Activated T-helper 1 cell treated with Interleukin-2 at 50 U/mL for 16 hours (primary cell): ENCODE measurements at places on chromosomes 16 and 17.
A peak's percentile ranks its signal among the peaks of the same experiment; 100 is the strongest.

- no peak for DNase-seq
Measured at GRCh38 chr17:43591779-43592562, 45.8 kb upstream of the ETV4 start.

DNA sequence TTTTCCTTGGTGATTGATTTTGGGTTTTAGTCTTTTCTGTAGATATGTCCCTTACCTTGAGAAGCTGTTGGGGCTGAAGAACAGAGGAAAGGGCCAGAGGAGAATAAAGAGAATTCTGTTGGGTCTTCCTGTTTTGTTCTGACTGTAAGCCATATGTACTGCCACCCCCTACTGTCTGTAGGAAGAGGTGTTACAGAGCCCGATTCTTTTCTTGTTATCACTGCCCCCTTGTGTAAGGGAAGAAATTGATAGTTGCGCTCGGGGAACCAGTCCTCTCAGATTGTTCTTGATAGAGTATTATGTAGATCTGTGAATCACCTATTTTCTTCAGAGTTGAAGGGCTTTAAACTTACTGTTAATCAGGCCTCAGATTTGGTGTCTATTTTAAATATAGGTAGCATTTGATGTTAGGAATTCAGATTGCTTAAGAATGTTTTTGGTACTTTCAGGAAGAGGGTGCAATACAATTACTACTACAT lies 2.4 kb downstream of the TANC2 start:
- peak; percentile 9 for DNase-seq

DNA sequence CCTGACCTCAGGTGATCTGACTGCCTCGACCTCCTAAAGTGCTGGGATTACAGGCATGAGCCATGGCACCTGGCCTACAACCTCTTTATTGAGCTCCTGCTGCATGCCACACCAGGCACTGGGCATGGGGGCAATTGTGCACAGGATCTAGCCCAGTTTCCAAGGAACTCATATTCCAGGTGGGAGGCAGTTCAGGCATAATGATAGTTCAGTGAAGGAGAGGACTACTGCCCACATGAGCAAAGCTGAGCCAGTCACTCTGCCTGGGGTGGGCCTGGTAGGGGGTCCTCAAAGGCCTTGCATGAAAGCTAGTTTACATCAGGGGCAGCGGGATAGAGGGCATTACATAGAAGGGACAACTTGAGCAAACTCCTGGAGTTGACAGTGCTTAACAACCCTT lies 2.6 kb upstream of the HCRT start:
- DNase-seq = no peak

GRCh38 chr17:9850151-9850550 lies 24.4 kb downstream of the GLP2R start:
- no peak for DNase-seq

- DNase-seq = no peak
Measured at GRCh38 chr17:6797718-6798351, 21.8 kb downstream of the FBXO39 start.

GRCh38 chr16:20676837-20677236 lies 20.6 kb downstream of the ACSM1 start:
- DNase-seq = no peak

DNA sequence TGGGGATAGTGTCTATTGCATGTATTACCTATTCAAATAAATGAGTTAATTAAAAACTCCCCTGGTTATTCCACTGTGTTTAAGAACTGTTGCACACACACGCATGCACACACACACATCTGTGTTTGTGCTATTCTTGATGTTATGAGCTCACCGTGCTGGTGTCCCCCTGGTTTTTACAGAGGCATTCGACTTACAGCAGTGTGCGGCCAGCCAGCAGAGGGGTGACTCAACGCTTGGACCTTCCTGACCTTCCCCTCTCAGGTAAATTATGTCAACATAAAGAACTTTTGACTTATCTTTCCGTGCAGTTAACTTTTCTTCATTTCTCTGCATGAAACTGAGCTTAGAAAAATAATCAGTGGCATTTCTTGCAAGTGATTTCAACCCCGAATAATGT lies 214.0 kb downstream of the LGALS9B start:
- DNase-seq = no peak

DNA sequence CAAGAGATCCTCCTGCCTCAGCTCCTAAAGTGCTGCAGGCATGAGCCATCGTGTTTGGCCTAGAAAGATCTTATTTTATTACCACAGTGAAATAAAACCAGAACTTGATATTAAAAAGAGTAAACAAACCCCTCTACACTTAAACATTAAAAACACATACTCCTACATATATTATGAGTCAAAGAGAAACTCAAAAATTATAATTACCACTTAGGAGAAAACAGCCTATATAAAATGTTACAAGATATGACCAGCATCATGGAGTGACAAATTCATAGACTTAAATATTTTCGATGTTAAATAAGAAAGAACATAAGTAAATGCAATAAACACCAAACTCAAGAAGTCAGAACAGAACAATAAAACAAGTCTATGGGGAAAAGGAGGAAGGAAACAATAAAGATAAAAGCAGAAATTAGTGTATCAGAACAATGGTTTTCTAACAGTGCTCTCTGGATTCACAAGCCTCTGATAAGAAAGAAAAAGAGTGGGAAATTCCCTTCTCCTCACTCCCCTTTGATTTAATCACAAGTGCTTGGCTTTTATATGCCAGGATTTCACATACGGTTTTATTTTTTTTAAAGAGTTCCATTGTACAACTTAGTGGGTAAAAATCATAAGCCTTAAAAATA lies 23.0 kb downstream of the SKAP1 start:
- no peak for DNase-seq

DNA sequence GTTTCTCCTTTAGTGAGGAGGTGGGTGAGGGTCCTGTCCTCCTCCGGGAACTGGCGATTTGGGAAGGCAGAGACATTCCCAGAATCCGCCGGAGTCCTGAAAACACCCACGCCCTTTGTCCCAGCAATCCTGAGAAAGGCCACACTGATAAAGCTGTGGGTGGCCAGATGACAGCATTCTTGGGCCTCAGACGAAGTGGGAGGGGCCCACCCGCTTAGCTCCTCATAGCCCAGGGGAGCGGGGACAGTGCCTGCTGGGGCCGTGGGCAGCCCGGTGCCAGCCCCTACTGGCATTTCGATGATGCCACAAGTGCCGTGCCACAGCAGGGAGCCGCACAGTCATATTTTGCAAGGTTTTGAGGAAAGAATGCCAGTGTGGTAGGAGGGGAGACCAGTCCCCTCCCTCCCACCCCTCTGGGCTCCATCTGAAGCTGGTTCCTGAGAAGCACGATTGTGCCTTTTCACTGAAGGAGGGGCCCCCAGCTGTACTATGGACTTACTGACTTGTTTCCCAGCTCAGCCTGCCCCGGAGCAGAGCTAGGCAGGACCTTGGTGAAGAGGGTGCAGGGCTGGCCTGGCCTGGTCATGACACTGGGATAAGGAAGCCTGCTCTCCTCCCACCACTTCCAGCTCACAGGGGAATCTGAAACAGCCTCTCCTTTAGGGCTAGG lies 20.9 kb upstream of the MPRIP start:
- DNase-seq = no peak

DNA sequence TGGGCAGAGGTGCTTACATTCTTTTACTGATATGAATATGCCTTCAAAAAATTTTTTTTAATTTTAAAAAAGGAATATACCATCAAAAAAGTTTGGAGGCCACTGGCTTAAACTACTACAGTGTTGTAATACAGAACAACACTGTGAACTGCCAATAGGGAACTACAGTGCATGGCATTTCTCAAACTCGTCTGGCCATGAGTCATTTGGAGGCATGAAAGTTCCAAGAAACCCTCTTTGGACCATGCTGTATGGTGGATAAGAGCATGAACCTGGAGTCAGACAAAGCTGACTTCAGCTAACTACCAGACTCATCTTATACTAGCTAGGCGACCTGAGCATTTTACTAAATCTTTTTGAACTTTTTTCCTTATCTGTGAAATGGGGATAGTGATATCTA lies 9.2 kb upstream of the NF1 start:
- no peak for DNase-seq

- DNase-seq = no peak
Measured at GRCh38 chr17:78769196-78769773, 12.8 kb downstream of the CYTH1 start.

DNA sequence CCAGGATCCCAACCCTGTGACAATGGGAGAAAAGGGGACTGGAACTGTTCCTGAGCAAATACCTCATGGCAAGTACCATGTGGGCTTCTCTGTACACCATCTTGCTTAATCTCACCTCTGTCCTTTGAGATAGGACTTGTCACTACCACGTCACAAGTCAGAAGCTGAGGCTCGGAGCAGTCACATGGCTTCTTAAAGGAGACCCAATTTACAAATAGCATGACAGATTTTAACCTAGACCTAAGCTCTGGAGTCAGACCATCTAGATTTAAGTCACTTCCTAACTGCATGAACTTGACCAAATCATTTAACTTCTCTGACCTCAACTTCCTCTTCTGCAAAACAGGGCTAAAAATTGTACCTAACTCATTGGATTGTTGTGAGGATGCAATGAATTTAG lies 36.0 kb upstream of the CCL1 start:
- no peak for DNase-seq

- DNase-seq = no peak
Measured at GRCh38 chr16:49969091-49970030, 55.7 kb upstream of the CNEP1R1 start.

DNA sequence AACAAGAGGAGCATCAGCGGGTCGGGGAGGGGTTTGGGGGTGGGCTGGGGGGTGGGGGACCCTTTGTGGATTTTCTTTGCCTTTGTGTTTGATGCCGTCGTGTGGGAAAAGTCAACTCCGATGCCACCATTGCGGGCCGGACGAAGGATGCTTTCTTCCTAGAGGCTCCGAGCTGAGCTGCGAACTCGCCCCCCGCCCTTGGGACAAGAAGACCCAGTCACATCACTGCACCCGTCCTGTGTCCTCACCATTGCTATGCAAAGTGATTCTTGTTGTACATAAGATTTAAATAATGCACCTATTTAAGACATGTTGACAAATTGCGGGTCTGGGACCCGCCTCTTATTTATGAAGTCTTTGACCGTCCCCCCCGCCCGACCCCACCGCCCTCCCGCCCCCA lies 69.0 kb upstream of the PLCG2 start:
- DNase-seq = no peak

DNA sequence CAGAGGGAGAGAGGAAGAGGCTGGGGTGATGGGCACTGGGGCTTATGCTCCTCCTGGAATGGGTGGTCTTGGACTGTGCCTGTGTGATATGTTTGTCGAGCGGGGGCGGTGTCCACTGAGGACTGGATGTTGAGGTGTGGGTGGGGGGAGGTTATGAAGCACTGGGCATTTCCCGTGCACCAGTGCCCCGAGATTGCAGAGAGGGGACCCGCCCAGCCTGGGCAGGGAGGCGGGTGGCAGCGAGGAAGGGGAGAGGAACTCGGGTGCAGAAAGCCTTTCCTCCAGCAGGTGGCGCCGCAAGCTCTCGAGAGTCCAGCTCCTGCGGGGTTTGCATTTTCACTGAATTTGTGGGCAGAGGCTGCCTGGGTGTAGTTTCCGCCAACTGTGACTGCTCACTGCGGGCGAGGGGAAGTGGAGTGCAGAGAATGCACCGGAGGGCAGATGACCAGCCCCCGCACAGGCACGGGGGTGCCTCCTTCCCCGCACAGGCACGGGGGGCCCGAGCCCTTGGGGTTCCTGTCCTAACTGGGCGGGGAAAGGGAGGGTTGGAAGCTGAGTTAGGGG lies 190.6 kb downstream of the SEC14L1 start:
- peak; percentile 91 for DNase-seq

DNA sequence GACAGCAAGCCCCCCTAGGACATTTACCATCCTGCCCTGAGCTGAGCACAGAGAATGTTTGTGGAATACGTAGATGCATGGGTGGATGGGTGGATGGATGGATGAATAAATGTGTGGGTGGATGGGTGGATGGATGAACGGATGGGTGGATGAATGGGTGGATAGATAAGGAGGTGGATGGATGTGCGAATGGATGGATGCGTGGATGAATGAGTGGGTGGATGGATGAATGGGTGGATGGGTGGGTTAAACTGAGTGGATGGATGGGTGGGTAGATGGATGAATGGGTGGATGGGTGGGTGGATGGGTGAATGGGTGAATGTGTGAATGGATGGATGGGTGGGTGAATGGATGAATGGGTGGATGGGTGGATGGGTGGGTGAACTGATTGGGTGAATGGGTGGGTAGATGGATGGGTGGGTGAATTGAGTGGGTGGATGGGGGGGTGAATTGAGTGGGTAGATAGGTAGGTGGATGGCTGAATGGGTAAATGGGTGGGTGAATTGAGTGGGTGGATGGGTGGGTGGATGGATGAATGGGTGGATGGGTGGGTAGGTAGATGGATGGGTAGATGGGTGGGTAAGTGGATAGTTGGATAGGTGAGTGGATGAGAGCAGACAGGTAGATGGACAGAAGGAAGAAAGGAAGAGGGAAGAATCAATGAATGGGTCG lies 5.2 kb downstream of the TMC6 start:
- DNase-seq = no peak

DNA sequence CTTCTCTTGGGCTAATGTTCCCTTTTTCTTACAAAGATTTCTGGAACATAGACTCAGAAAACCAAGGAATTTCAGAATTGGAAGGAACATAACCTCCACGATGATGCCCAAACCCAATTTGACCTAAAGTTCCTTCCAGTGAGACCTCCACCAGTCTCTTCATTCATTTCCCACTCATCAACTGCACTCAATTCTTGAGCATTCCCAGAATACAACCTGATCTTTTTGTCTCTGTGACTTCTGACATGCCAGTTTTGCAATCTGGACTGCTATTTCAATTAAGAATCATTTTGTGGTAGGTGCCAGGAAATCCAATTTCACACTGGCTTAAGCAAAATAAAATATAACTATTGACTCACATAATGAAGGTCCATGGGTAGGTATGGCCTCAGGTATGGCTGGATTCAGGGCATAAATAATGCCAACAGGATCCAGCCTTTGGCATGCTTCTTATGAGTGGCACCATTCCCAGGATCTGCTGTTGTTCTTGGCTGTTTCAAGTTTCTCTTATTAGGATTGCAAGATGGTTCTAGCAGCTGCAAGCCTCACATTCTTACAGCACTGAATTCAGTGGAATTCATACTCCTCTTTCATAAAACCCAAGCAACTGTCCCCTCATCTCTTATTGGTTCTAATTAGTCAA lies 184.3 kb downstream of the HS3ST4 start:
- no peak for DNase-seq
